ENCODE measurements at places on chromosomes 11 and 22.
A peak's percentile ranks its signal among the peaks of the same experiment; 100 is the strongest.

GRCh38 chr11:79579063-79579462, 138.2 kb upstream of the TENM4 start:
- no peak for DNase-seq

DNA sequence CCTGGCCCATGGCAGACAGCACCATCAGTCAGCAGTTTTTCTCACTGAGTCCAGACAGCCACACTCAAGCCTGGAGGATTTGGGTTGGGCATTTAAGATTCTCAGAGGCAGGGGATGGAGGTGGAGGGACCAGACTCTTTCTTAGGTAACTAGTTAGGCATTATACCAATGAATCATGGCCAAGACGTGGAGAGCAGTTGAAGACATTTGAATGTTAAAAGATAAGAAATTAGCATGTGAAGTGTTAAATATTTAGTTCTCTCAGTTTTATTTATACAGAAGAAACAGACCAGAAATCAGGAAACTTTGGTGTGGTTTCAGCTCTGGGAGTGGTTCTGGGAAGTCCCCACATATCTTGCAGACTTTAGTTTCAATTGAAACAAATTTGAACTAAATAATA, 9.9 kb downstream of the GTF2H1 start:
- no peak for DNase-seq

- no peak for DNase-seq
Observed at GRCh38 chr22:47738472-47739013, 976.1 kb downstream of the TBC1D22A start.

DNA sequence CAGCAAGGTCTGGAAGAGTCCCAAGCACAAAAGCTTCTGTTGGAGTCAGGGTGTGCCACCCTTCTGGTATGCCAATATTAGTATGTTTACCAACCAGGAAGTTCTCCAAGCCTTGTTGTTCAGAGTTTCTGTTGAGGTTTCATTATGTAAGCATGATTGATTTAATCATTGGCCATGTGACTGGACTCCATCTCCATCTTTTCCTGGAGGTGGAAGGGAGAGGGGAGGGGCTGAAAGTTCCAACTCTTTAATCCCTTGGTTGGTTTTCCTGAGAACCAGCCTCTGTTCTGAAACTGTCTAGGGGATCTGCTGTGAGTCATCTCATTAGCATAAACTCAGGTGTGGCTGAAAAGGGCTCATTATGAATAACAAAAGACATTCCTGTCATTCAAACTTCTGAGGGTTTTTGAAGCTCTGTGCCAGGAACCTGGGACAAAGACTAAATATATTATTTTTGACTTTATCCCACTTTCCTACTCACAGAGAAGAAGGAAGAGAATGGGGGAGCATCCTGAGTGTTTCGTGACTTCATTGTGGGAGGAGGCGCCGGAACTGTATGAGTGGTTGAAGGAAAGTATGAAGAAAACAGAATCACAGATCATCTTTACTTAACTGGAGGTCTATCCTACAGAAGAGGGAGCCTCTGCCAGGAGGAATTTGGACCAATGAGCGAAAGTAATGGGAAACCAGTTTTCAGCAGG, 138.2 kb downstream of the NECTIN1 start:
- no peak for DNase-seq

DNA sequence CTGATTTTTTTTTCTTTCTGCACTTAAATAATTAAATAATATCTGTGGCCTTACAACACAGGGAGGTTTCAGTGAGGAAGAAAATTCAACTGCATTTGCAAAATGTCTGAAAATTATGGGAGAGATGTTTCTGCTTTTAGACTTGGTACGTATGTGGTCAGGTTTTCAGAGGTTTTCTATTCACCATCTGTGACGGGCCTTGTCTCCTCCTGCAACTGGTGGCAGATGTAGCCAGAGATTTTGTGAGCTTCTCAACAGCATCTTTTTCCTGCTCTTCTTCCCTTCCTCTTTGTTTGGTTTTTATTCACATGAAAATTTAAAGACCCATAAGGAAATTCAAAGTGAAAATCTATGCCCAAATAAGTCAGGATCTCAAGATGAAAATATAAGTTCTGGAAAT, 38.3 kb downstream of the ZBTB16 start:
- no peak for DNase-seq

DNA sequence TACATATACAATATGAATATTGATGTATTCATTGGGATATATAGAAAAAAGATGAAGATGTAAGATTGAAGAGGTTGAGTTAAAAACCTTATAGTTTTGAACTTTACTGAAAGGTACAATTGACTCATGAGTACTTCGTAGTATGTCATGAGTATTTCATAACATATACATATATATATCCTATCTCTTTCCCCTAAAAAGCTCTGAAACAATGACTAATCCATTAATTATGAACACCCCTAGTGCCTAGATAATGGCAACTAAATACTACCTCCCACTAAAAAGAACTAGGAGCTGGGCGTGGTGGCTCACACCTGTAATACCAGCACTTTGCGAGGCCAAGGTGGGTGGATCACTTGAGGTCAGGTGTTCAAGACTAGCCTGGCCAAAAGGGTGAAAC, 31.5 kb downstream of the SLC35F2 start:
- DNase-seq = no peak

DNA sequence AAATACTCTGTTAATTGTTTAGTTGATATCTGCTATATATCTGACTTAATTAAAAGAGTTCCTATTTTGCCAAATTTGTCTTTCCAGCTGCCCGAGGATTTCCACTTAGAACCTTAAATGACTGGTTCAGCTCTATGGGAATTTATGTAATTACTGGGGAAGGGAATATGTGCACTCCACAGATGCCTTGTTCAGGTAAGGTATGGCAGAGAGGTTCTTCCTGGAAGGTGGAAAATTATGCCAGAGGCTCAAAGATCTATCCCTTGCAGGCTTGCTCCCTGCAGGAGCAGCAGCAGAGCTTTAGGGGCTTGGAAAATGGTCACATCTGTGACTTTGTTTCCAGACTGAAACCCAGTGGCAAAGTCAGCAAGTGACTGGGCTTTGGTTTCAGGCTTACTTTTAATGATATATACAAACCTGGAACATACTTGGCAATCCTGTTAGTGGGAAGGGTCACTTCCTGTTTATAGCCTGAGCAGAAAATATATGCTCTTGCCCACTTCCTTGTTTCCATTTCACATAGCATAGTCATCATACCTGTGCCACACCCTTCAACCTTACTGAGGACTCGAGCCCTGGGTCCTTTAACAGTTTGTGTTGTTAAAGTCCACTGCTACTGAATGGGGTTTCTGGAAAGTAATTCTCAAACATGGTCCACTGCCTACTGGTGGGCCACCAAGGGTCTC, 23.7 kb downstream of the WBP2NL start:
- DNase-seq = no peak

DNA sequence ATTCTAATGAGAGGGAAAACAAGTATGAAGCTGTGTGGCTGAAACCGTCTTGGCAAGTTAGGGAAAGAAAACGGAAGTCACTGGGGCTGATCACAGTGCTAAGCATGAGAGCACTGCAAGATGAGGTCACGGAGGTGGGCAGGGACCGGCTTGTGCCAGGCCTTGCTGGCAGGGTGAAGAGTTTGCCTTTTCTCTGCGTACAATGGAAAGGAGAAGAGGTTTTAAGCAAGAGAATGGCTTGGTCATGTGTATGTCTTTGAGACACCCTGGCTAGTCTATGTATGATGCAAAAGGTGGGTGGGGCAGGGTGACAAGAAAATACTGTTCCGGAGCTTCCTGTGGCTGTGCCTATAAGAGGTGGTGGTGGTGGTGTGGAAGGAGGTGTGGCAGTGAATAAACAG, 567.9 kb downstream of the NTM start:
- DNase-seq = peak; percentile 28

DNA sequence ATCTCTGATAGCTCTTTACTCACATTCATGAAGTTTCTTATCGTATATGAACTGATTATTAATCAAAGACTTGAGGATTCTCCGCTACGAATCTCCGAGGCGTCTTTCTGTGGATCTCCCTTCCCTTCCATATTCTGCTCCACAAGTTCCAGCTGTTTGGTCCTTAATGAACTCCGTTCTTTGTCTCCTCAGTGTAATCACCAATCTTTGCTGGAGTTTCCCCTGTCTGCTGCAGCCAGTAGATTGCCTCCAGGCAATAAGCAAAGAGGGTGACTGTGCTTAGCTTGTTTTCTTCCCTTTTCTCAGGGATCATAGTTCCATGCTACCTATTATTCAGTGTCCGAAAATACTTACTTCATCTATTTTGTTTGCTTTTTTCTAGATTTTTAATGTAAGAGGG, 169.6 kb upstream of the FOLH1 start:
- DNase-seq = no peak

DNA sequence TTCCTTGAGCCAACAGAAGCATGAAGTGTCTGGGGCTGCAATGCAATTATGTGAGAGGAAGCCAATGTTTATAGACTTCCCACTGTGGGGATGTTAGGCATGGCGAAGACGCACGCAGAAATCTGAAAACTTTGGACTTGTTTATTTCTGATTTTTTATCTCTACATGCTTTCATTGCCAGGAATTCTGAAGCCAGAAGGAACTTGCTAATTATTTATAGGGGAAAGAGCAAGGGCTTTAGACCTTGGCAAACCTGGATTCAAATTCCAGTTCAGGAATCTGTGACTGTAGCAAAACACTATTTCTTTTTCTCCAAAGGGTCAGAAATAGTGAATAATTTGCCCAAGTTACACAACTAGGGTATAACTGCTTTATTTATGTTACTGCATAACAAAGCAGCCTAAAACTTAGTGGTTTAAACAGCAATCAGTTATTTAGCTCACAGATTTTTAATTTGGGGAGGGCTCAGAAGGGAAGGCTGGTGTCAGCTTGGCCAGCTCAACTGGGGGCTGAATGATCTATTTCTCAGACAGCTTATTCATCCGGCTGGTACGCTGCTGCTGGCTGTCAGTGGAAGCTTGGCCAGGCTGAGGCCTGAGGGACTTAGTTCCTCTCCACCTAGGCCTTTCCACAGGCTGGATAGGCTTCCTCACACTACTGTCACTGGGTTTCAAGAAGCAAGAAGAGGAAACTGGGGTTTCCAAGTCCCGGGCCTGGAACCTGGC, 1.9 kb upstream of the OR6Q1 start:
- DNase-seq = no peak
